ENCODE measurements at places on chromosomes 12 and 14.

DNA sequence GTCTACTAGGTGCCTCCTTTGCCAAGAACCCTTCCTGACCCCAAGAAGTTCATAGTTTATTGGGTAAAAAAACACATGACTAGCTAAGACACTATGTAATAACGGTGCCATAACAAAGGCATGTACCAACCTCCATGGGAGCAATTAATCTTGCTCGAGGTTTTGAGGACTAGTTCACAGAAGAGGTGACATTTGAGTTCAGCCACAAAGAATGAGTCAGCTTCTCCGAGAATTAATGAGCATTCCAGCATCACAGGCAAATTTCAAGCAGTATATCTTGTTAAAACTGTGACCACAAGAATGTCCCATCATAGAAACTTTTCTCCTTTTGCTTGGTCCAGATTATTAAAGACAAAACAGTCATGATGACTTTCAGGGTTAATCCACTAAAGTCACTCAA is 113.0 kb upstream of the RAP1B start:
- no peak for DNase-seq

- DNase-seq: no peak
These were observed 1278.1 kb downstream of the AACS start for GRCh38 chr12:126343321-126343720.

GRCh38 chr14:96221109-96221650 is 16.5 kb downstream of the BDKRB2 start:
- DNase-seq: no peak

- DNase-seq: no peak
These were observed 28.9 kb downstream of the PNN start for GRCh38 chr14:39203659-39204606.

DNA sequence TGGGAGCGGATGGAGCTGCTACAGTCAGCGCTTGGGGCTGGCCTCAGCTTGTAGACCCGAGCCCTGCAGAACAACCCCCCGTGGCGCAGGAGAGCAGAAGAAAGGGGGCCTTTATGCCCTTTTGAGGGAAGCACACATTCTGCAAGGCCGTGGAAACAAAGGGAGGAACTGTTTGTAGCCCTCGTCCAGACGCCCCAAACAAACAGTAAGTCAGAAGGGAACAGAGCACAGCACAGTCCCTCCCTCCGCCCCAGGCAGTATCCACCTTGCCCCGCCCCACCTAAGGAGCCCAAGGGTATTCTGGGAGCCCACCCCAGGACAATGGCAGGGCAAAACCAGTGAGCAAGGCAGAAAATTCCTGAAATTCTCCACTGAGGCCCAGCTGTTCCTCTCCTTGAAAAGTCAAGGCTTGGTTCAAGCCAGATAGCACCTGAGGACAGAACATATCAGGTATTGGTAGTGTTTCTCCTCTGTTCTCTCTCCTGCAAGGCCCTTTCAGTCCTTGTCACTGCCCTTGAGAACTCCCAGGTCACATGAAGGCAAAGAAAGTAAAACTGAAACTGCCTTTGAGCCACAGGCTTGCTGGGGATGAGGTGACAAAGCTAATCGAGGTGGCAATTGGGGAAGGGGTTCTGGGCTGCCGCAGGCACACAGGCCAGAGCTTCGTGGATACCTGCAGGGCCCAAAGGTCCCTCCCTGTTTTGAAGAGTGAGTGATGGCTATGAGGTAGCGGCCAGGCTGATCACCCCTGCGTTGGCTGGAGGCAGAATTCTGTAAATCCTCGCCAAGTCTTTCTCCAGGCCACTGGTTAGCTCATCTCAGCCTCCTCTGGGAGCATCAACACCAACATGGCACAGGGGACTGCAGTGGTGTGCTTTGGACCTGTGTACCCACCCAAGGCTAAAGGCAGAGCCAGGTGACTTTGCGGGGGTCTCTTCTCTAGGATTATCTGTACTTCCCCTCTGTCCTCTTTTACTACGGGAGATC is 499 bp downstream of the DGLUCY start:
- no peak for DNase-seq

DNA sequence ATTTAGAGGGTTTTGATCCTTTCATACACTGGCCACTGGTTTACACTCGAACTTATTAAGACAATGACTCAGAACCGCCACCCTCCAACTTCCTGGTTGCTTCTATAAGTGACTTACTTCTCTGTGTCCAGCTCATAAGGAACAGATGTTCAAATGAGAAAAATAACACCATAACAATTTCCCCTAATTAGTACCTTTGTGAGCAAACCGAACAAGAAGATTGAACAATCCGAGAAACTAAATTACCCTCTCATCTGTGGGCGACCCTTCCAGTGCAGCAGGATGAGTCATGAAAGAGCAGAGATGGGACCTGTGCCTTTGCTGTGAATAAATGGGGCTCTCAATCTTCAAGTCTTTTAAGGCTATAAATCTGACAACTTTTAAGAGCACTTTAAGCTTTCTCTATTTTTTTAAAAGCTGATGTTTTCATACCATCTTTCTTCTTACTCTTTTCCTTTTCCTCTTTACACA is 146.8 kb upstream of the RASSF8 start:
- DNase-seq: no peak

DNA sequence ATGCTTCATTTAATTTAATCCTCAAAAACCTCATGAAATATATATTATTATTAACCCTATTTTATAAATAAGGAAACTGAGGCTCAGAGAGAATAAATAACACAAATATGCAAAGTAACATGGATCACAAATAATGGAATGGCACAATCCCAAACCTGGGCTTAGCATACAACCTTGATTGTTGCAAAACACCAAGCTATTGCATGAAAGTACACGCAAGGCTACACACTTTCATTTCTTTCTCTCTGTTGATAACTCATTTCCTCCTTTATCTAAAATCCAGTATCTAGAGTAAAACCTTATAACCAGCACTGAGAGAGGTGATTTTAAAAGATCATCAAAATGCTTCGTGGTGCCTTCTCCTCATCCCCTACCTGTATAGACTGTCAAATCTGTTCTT is 2.8 kb upstream of the DAAM1 start:
- DNase-seq: no peak

- peak; percentile 41 for DNase-seq
These were observed 19.8 kb downstream of the KDM2B start for GRCh38 chr12:121561009-121561395.

DNA sequence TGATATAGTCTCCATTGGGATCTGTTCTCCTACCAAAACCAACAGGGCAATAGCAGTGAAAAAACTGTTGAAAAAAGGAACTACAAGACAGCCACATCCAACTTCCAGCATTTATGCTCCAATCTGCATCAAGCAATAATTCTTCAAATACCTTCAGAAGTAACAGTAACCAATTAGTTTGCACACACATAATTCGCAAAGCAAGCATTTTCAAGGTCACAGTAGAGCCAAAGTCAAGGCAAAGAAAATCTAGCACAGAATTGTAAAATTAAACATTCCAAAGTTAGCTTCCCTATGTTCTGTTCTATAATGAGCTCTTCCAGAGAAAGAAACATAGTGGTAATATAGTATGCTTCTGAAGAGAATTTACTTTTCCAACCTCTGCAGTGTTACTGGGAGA is 11.0 kb upstream of the MTERF2 start:
- no peak for DNase-seq
